ENCODE measurements at places on chromosomes 16 and 17.
A peak's percentile ranks its signal among the peaks of the same experiment; 100 is the strongest.

- peak; percentile 67 for DNase-seq
Measured at GRCh38 chr16:4081521-4082021, 34.7 kb downstream of the ADCY9 start.

DNA sequence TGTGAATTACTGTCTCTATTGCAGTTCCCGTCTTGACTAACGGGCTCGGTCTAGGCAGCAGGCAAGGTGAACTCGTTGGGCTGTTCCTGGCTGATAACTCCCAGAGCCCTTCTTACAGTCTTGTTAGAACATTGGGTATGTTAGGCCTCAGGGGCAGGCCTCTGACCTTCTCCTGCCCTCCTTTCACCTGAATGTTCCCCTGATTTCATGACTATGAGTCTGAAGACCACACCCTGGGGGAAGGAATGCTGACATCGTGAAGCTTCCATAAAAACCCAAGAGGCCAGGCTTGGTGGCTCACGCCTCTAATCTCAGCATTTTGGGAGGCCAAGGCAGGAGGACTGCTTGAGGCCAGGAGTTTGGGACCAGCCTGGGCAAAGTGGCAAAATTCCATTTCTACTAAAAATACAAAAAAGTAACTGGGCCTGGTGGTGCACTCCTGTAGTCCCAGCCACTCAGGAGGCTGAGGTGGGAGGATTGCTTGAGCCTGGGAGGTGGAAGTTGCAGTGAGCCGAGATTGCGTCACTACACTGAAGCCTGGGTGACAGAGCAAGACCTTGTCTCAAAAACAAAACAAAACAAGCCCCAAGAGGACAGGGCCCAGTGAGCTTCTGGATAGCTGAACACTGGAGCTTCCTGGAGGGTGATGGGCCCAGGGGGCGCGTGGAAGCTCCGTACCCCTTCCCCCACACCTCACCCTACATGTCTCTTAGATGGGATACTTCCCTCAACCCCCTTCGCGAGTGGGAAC, 47.8 kb upstream of the FBXO47 start:
- no peak for DNase-seq

DNA sequence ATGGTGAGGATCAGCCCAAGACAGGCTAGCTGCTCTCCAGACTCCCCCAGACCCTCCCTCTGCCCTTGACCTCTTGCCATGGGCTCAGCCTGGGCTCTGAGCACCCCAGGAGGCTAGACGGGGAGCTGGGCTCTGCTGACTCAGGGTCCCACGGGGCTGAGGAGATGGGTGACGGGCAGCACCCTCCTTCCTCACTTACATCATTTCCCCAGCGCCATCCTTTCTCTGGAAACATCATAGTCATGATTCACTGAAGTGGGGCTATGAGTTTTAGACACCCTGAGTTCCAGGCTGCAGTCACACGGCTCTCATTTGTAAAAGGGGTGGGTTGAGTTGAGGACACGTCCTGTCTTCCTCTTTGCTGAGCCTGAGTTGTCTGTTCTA, 3.0 kb upstream of the ITGAX start:
- DNase-seq: no peak

DNA sequence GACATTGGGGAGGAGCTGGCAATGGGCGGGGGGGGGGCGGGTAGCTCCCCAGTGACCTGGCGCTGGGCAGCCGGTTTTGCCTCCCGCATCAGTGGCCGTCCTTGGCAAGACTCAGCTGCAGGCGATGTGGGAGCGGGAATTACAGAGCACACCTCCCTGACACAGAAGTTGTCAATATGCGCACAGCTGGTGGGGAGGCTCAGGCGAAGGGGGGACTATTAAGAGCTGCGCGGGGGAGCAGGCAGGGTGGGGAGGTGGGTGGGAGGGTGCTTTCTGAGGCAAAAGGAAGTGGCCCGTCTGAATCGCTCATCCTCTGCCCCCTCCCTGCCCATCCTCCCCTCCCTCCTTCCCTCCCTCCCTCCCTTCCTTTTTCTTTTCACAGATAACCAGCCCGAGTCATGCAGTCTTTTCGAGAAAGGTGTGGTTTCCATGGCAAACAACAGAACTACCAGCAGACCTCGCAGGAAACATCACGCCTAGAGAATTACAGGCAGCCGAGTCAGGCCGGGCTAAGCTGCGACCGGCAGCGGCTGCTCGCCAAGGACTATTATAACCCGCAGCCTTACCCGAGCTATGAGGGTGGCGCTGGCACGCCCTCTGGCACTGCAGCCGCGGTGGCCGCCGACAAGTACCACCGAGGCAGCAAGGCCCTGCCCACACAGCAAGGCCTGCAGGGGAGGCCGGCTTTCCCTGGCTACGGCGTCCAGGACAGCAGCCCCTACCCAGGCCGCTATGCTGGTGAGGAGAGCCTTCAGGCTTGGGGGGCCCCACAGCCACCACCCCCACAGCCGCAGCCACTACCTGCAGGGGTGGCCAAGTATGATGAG, 44.0 kb downstream of the SREBF1 start:
- DNase-seq: peak; percentile 60

- no peak for DNase-seq
Measured at GRCh38 chr16:8199390-8199789, 390.9 kb downstream of the TMEM114 start.

GRCh38 chr16:30946671-30947540, 2.0 kb upstream of the ORAI3 start:
- no peak for DNase-seq

- no peak for DNase-seq
Measured at GRCh38 chr17:29326023-29326813, 32.3 kb upstream of the NUFIP2 start.
